Endothelial cell of umbilical vein (primary cell): ENCODE measurements at places on chromosomes 16 and 17. TPM values are rescaled to one million over a fixed set of nuclear protein-coding genes. Genes with fewer than 3 reads are reported as not detected.

Gene PHOSPHO1
- 0.18 TPM in 1 of 2 replicates, not detected in the other for total RNA-seq

Gene FSCN2
- 0.58 and 0.71 TPM in 2 replicates for total RNA-seq

DNA sequence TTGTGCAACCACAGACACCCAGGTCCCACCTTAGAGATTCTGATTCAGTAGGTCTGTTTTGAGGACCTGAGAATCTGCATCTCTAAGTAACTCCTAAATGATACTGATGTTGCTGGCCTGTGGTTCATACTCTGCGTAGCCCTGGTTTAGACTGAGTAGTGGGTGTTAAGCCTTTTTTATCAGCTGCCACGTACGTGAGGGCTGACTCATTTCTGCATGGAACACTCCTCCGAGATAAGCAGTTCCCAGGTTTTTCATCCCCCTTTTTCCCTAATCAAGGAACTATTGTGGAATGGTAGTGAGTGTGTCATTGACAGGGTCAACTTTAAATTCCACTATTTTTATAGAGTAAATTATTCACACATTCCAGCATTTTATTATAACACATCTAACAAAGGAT is 26.1 kb downstream of the CDRT4 start:
- peak; percentile 74 for DNase-seq

Gene CD79B
- total RNA-seq: 0.60 and 2.1 TPM in 2 replicates

DNA sequence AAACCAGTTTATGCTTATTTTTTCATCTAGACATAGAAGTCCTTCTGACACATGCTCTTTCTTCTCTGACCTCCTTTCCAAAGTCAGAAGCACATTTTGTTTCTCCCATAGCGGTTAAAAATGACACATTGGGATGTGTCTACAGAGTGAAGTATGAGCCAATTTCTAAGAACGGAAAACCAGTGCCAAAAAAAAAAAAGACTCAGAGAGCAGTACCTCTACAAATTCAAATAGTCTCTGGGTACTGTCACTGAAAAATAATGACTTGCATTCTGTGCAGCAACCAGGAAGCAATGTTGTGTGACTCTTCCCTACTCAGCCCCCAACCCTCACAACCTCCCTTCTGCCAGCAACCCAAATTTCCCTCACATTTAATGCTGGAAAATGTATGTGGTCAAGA is 145.5 kb upstream of the PMFBP1 start:
- DNase-seq: no peak

GRCh38 chr17:82412535-82413520 is 5.3 kb upstream of the HEXD start:
- no peak for DNase-seq

Gene MYADML2
- total RNA-seq: not detected in 2 replicates
